Stimulated activated CD4-positive, alpha-beta T cell treated with anti-CD3 and anti-CD28 coated beads, Interleukin-1b, Interleukin-23, amount 100 ng/mL, for 4 hours (primary cell): ENCODE measurements at places on chromosomes 5 and 9.

DNA sequence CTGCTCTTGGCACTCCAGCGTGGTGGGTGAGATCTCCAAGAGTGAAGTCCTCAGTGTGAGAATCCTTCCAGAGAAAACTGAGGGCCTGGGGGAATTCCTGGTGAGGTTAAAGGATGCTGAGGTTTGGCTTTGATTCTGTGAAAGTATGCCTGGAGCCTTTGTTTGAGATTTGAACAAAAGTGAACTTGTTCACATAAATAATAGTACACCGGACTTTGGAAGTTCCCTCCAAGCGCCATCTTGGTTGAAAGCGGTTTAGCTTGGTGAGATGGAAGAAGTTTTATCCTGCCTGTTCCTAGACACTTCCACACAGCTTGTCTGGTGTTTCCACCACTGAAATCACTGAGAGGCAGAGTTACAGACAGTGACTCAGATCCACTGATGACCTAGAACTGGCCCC lies 286.4 kb downstream of the NTRK2 start:
- DNase-seq = no peak

DNA sequence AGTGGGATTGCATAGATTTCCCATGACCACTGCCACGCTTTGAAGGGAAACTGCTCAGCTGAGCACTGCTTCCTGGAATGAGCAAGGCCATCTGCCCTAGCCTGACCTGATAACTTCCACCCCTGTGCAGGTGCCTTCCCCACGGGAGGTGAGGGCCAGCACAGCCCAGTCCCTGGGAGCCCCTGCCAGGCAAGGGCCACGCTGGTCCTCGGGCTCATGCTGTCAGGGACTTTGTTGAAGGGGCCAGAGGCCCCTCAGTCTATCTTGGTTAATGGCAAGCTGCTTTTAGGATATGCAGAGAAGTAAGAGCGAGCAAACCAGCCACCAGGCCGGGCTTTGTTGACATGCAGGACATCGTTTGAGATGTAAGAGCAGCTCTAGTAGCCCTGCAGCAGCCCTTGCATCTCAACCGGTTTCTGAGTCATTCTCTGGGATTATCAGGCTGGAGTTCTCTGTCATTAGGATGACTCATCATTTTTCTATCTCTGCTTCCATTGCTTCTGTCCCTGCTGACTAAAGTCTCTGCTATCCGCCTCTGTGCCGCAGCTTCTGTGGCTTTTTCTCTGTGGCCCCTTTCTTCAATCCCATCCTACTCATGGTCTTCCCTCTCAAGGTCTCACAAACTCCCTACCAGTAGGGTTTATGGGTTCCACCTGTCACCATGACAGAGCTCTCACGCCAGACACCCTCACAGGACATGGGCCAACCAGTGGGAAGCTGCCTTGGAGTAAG lies 30.6 kb upstream of the IQGAP2 start:
- DNase-seq = no peak

GRCh38 chr5:55327281-55327680 lies 19.5 kb downstream of the MTREX start:
- DNase-seq = no peak

GRCh38 chr5:151595411-151595826 lies 4.3 kb upstream of the FAT2 start:
- no peak for DNase-seq

DNA sequence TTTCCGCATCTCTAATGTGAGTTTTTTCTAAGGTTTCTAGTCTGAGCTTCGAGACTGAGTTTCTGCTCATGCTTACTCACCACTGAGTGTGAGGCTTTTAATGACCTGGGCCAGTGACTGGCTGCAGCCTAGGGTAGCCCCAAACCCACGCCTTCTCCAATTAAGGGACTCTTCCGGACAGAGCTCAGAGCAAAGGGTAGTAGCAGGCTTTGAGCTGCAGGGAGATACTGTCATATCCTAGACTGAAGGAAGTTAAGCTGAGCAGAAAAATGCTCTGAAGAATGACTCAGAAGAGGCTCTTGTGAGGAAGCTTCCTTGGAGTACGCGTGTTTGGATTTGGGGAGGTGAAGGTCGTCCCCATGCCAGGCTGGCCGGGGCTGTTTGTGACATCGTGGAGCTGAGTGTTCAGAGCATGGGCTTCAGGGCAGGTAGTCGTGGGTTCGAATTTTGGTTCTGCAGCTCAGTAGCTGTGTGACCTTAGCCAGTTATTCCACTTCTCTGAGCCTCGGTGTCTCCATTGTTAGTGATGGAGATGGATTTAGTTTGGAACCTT lies 3.5 kb downstream of the USP20 start:
- no peak for DNase-seq

DNA sequence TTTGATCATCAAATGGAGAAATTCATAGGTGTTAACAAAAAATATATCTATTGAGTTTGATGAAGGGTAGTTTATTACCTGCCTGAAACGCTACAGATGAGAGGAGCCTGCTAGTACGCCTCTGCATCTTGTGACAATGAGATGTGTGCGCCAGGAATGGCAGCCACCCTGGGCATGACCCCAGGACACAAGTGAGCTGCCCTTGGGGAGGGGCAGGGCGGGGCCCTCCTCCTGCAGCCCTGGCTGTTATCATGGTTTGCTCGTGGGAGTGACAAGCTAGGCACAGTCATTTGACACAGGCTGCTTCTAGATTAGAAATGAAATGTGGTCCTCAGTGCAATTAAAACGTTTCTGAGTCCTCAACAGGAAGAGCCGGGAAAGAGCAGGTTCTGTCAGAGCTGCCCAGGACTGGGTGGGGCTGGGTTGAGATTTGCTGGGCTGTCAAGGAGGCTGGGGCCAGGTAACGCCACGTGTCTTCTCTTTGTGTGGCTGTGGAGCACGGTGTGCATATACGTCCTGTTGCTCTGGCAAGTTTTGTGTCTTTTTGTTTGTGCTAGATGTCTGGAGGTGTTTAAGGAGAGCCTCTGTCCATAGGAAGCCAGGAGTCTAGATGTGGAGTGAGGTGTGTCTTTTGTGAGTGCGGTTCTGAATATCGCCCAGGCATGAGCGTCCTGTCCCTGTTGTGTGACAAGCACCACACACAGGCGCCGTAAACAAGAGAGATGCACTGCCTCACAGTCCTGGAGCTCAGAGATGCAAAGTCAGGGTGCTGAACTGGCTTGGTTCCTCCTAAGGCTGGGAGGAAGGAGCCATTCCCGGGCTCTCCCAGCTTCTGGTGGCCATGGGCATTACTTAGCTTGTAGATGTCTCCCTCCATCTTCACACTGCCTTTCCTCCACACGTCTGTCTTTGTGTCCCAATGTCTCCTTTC lies 129.0 kb upstream of the IRX4 start:
- no peak for DNase-seq

- no peak for DNase-seq
These were observed 515 bp upstream of the AGPAT2 start for GRCh38 chr9:136687721-136688223.

- no peak for DNase-seq
These were observed 38.2 kb upstream of the LPAR1 start for GRCh38 chr9:111076519-111076918.

GRCh38 chr9:113187929-113188595 lies 33.0 kb downstream of the FKBP15 start:
- DNase-seq = no peak

- no peak for DNase-seq
These were observed 186.9 kb upstream of the GNA14 start for GRCh38 chr9:77834898-77835488.

DNA sequence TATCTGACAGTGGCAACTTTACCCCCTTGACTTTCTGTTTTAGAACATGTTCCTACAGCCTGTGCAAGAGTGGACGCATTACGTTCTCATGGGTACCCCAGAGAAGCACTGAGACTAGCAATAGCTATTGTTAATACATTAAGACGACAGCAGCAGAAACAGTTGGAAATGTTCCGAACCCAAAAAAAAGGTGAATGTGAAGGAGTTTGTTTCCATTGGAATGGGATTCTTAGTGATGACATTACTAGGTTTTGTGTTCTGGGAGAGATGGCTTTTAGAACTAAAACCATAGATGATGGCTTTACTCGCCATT lies 194.1 kb downstream of the ZSWIM6 start:
- no peak for DNase-seq

GRCh38 chr9:109277451-109277850 lies 43.4 kb downstream of the EPB41L4B start:
- DNase-seq = no peak

GRCh38 chr9:98381311-98382103 lies 126.1 kb upstream of the TBC1D2 start:
- DNase-seq = no peak

DNA sequence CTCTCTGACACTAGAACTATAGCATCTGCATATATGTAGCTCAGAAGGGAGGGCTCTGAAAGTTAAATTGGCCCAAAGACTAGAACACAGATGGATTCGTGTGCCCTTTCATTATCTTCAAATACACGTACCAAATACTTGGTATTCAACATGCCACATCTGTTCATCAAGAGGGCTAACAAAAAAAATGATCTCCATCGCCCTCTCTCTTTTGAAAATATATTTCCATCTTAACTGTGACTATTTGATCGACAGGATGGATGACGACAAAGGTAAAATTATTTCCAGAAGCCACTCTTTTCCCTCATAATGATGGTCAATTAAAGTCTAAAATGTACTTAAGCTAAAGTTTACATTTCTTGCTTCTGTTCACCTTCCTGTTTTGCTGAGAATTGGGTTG lies 77.0 kb downstream of the SEMA6A start:
- DNase-seq = no peak

DNA sequence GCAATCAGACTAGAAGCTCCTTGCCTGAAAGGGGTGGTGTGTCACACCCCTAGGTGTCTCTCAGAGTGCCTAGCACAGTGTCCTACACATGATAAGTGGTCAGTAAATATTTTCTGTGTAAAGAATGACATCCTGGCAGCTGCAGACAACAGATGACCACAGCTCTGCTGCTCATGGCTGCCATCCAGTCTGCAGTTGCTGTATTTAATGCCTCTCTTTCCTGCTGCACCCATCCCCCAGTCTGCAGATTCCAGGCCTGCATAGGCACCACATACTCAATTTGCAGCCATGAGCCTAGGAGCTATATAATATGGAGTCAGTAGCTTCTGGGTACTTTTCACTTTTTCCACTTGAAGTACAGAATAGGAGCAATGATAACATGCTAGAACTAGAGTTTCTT lies 94.9 kb upstream of the NR4A3 start:
- DNase-seq = no peak
